NCI-H446 treated with DMSO at 0.1 percent for 48 hours (cell line): ENCODE measurements at places on chromosomes 7 and 10.

DNA sequence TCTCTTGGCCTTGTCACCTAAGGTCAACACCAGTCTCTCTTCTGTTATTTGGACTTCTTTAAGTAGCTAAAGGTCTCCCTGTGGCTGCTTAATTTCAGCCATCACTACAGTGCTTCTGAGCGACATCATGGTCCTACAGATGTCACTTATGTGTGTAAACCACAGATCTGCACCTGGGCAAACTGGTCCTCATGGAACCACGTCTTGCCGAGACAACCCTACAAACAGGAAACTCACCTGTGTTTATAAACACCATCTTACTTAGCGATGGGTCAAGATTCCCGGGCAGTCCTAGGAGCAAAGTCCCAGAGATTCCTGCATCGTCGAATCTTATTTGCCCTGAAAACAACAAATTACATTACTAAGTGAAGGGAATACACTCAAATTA, 27.8 kb downstream of the KLF6 start:
- no peak for DNase-seq

GRCh38 chr10:132416566-132417256, 19.7 kb downstream of the PWWP2B start:
- no peak for DNase-seq

- no peak for DNase-seq
Measured at GRCh38 chr7:77460057-77460486, 43.9 kb upstream of the GSAP start.

GRCh38 chr7:150390205-150390604, 11.1 kb downstream of the ZNF775 start:
- DNase-seq: no peak

- no peak for DNase-seq
Measured at GRCh38 chr7:102303669-102304422, 17.2 kb downstream of the SH2B2 start.

- no peak for DNase-seq
Measured at GRCh38 chr10:72323771-72324191, 30.9 kb downstream of the DNAJB12 start.

- DNase-seq: no peak
Measured at GRCh38 chr7:64099656-64100531, 54.7 kb downstream of the ZNF727 start.

DNA sequence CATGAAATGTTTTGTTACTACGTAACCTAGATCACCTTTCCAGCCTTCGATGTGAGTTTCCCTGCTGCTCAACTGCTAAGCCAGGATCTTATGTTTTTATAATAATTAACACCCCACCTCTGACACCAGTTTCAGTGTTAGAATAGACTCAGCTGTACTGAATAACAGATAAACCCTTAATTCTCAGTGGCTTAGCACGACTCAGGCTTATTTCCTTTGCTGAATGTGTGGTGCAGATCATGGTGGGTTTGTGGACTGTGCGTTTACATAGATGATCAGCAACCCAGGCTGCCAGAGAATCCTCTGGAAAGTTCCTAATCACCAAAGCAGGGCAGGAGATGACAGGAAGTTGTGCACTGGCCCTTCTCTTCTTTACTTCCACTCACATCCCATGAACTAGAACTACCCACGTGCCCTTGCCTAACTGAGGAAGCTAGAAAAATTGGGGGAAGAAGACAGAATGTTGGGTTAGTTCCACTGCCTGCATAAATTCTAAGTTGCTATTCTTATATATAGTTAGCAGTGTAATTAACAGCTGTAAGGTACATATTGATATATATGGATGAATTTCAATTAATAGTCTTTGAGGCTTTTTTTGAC, 111.8 kb downstream of the MAPK8 start:
- no peak for DNase-seq

DNA sequence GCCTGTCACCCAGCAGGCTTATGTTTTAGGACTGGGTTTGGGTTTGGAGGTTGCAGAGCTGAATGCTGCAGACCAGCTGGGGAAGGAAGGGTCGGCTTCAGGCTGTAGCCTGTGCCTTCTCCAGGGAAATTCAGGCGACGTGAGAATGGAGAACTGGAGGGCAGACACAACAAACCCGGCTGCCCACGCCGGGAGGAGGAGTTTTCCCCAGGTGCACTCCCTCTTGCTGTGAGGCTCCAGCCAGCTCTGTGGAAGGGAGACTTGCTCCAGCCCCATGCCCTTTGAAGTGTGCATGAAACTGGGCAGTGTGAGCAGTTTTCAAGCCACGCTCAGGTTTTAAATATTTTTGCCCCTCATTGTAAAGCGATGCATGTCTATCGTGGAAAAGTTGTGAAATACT, 279.1 kb downstream of the CCSER2 start:
- DNase-seq: no peak

GRCh38 chr7:112481121-112481736, 438 bp downstream of the LSMEM1 start:
- DNase-seq: no peak

GRCh38 chr10:34489973-34490745, 324.9 kb downstream of the PARD3 start:
- no peak for DNase-seq

GRCh38 chr7:52876402-52876801, 159.0 kb upstream of the POM121L12 start:
- DNase-seq: no peak

GRCh38 chr7:17212188-17212587, 86.3 kb upstream of the AHR start:
- DNase-seq: no peak

DNA sequence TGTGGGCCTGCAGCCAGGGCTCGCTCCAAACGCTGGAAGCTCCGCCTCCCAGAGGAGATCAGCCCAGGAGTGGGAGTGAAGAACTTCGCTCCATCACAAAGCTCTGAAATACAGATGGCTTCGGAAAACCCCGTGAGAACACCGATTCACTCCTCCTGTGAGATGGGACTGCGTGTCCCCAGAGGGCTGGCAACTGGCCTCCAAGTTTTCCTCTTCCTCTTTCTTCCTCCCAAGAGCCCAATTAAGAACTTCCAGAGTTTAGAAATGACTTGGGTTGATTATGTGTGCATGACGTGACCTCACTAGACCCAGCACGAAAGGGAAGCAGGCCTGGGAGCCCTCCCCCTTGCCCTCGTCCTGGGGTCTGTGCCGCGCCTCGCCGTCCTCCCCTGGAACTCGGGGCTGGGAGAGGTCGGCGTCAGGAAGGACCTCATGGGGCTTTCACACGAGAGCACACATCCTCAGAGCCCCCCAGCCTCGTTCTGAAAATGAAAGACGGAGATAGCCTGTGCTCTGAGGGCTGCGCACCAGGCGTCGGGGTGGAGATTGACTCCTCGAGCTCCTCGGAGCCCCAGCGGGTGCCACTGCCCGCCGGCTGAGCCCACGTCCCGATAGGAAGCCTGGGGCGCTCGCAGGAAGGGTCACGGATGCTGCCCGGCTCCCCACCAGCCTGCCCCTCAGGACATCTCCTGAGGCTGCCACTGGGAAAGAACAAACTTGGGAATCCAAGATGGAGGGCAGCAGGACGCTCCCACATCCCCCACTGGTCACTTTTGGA, 37.8 kb downstream of the PTPRN2 start:
- no peak for DNase-seq

DNA sequence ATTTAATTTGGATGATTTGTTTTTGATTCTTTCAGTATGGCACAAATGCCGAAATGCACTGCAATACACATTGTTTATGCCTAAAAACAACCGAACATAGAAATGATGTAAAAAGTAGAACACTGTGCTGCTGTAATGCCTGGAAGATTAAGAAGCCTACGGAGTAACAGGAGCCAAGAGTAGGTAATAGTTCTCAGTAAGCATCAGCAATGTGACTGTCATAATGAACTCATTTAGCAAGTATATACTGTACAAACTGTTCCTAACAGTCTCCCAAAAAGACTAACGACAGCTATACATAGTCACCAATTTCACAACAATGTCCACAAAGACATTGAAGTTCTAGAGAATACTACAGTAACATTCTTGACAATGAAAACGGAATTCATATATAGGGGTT, 19.0 kb upstream of the LAMB4 start:
- no peak for DNase-seq

DNA sequence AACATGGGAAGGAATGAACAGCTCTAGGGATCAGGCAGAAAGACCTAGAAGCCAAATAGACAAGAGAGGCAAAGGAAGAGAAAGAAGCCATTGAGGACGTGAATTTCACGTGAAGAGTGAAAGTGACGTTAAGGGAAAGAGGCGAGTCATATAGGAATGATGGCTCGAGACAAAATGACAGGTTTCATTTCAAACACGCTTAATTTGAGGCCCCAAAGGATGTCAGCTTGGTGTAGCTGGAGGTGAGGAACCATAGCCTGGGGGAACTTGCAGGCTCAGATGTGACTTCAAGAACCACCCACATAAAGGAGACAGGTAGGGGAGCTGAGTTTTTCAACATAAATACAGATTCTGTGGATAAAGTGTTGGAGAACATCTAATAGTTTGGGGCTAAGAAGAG, 84.3 kb upstream of the ATP6V0A4 start:
- no peak for DNase-seq

GRCh38 chr10:119041326-119041725, 11.8 kb downstream of the NANOS1 start:
- DNase-seq: no peak
